Stimulated activated CD8-positive, alpha-beta memory T cell treated with anti-CD3 and anti-CD28 coated beads, Interleukin-4, amount 100 ng/mL, for 1 hour (primary cell): ENCODE measurements at places on chromosomes 5 and 9.
A peak's percentile ranks its signal among the peaks of the same experiment; 100 is the strongest.

DNA sequence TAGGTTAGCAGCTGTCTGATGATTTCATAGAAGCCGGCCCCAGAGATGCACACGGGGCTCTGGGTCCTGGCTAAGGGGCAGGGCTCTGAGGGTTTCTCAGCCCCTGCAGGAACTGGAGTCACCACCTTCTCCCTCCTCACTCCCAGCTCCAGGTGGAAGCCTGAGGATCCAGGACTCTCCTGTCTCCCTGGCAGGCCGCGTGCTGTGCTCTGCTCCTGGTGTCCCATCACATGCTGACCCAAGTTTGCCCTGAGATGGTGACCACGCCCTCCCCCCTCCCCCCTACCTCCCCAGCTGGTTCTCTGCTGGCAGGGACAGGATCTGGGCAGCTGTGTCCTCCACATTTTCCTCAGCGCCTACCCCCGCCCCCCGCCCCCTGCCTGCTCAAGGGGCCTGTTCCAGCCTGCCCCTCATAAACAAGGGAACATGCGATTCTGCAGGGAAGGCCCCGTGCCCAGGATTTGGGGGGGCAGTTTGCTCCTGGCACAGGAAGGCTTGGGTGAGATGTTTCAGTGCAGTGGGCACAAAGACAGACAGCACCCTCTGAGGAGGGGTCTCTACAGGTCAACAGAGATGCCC, 87.4 kb downstream of the PSD2 start:
- no peak for DNase-seq

DNA sequence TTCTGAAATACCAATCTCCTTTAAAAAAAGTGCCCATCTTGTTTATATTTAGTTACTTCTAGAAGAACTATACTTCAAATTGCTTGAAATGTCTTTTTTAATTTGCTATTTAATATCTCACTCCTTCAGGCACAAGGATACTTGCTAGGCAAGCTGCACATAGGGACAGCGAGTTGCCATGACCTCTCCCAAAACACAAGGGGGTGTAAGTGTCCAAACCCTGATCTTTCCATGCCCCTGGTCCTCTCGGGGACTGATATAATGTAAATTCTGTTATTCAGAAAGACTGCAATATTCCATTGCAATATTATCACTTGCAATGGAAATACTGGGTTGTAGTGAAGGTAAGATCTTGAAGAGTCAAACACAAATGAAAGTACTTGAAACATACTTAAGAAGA, 480.4 kb downstream of the CETN3 start:
- no peak for DNase-seq

DNA sequence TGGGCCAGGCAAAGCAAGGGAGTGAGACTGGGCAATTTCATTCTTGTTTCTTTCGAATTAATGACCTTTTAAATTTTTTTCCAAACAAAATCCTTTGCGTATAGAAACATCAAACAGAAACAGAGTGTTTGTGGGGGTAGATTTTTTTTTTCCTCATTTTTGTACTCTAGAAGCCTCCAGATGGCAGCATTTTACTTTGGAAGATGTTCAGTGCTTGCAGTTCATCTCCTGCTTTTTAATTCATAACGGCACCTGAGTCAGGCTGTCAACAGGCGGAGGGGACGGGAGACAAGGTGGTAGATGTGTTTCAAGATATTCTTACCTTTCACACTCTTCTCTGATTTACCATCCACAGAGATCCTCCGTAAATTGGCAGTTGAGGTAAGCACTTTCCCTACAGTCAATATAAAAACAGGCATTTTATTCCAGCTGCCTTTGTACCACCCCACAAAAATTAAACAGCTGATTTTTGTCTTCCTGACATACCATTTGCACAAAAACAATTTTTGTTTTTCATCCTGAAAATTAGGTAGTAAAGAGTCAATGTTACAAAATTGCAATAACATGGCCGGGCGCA, 99.5 kb upstream of the FBXL17 start:
- DNase-seq: no peak

GRCh38 chr5:18798058-18798457, 1163.8 kb downstream of the TAF11L14 start:
- DNase-seq: no peak

- no peak for DNase-seq
Measured at GRCh38 chr5:94174748-94175411, 433.5 kb upstream of the POU5F2 start.

DNA sequence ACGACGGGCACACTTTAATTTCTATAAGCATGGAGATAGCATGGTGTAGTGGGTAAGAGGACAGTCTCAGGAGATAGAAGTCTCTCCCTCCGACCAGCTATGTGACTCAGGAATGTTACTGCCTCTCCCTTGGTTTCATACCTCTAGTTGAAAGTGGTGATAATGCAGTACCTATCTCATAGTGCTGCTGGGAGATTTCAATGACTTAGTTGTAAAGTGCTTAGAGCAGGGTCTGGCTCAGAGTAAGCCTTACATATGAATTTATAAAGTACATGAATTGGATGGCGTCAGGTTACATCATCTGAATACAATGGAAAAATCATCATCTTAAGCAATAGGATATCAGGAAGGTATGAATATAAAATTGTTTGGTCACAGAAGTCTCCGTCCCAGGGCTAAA, 952.8 kb upstream of the EDIL3 start:
- DNase-seq: no peak

DNA sequence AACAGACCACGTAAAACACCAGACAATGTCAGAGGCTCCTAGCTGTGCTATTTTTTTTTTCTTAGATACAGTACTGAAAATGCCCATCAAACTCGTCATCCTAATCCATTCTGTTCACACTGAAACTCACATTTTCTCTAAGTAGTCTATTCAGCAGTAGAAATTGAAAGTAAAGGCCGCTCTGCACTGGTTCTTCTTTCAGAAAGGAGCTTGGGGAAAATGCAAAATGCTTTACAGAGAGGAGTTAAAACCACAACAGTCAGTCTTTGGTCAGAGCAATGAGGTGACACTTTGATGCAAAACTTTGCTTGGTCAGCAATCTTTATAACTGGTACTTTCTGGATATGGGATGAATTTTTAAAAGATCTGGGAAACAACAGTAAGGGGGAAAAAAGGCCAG, 43.8 kb upstream of the SUSD1 start:
- no peak for DNase-seq

- DNase-seq: no peak
Measured at GRCh38 chr9:88951155-88951542, 40.1 kb upstream of the S1PR3 start.

GRCh38 chr9:126106404-126106803, 220.2 kb upstream of the MVB12B start:
- DNase-seq: no peak

GRCh38 chr9:87792831-87793288, 66.9 kb downstream of the CTSL start:
- no peak for DNase-seq

DNA sequence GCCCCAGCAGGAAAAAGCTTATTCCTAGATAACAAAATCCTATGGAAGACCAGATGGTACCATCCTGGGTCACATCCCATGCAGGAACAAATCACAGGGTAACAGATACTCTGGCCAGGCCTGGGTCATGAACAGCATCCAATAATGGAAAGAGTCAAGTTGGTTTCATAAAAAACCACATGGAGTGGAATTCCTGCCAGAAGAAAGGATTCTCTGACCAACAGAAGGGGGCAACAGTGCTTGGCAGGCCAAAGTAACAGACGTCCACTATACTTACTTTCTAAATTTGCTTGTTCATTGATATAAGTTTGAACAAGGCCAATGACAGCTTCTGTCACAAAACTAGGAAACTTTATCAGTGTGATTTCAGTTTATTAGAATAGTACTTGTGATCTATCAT, 273.5 kb downstream of the ARRDC3 start:
- no peak for DNase-seq

GRCh38 chr5:75168026-75168735, 68.5 kb downstream of the ANKRD31 start:
- DNase-seq: no peak

- DNase-seq: no peak
Measured at GRCh38 chr9:136115206-136115605, 3.5 kb downstream of the TMEM250 start.

- no peak for DNase-seq
Measured at GRCh38 chr5:7105358-7105757, 290.6 kb upstream of the ADCY2 start.

- DNase-seq: no peak
Measured at GRCh38 chr5:155250596-155250995, 237.0 kb downstream of the KIF4B start.

- no peak for DNase-seq
Measured at GRCh38 chr5:31113101-31113500, 80.4 kb upstream of the CDH6 start.

DNA sequence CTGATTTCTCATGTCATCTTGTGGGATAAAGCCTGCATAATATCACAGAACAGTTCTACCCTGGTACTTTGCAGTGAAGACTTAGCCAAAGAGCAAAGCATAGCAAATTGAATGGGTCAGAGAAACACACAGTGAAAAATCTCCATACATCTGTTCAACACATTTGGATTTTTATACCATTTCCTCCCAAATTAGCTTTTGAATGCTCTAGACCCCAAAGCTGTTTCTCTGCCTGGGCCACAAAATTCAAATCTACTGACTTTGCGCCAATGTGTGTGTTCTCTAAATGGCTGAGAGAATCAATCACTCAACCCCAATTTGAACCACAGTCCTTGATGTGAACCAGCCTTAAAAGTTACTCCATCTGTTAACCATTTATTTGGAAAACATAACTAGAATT, 236.9 kb upstream of the NFIL3 start:
- no peak for DNase-seq

- no peak for DNase-seq
Measured at GRCh38 chr9:137150617-137151457, 11.9 kb downstream of the GRIN1 start.

GRCh38 chr5:89878140-89879132, 531.1 kb downstream of the CETN3 start:
- DNase-seq: no peak

DNA sequence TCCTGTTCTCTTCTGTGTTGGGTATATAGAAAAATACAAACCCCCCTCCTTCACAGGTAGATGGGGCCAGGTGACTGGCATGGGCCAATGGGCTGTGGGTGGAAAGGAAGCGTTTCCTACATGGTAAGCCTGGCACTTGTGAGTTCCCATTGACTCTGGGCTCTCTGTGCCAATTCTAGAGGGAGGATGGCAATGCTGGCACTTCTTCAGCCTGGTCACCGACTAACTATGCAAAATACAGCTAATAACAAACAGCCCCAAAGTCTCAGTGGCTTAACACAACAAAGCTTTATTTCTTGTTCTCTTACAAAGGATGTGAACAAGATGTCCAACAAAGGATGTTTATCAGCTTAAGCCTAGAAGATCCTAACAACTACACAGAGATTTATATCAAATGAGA, 258.1 kb downstream of the SYK start:
- DNase-seq: no peak

DNA sequence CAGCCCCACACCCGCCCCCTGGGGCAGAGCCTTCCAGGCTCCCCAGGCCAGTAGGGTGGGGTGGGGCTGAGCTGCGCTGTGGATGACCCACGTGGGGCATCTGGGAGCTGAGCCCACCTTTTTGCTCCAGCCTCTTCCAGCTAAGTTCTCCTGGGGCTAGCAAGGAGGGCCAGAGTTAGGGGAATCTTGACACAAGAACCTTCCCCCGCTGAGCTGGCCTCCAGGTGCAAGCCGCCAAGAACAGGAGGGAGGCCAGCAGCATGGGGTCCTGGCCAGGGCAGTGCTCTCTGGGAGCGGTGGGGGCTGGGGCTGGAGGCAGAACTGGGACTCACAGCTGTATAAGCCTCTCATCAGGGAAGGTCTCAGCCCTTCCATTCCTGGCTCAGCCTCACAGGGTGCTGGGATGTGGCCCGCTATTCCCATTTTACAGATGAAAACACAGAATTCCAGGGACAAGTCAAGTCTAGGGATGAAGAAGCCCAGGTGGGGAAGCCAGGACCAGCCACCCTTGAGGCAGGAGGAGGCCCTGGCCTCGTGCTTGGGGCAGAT, 21.5 kb downstream of the SARDH start:
- DNase-seq: no peak

DNA sequence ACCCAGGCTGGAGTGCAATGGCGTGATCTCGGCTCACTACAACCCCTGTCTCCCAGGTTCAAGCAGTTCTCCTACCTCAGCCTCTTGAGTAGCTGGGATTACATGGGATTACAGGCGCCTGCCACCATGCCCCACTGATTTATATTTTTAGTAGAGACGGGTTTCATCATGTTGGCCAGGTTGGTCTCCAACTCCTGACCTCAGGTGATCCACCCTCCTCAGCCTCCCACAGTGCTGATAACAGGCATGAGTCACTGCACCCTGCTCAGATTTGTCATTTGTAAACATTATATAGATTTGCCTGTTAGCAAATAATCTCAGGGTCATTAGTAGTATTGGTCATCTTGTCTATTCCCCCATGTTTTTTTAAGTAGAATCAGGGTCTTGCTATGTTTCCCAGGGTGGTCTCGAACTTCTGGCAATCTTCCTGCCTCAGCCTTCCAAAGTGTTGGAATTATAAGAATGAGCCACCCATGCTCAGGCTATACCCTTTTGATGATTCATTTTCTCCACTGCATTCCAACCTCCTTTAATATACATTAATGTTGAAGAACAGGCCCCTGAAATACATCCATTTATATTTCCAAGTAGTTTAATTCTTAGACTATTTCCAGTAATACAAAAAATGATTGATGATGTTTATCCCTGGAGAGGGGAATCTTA, 17.3 kb downstream of the CENPH start:
- no peak for DNase-seq

- peak; percentile 5 for DNase-seq
Measured at GRCh38 chr5:123422433-123423277, 548 bp downstream of the CEP120 start.

- no peak for DNase-seq
Measured at GRCh38 chr5:151148583-151148982, 9.0 kb downstream of the ANXA6 start.
